ENCODE measurements at places on chromosomes 2 and 18.

DNA sequence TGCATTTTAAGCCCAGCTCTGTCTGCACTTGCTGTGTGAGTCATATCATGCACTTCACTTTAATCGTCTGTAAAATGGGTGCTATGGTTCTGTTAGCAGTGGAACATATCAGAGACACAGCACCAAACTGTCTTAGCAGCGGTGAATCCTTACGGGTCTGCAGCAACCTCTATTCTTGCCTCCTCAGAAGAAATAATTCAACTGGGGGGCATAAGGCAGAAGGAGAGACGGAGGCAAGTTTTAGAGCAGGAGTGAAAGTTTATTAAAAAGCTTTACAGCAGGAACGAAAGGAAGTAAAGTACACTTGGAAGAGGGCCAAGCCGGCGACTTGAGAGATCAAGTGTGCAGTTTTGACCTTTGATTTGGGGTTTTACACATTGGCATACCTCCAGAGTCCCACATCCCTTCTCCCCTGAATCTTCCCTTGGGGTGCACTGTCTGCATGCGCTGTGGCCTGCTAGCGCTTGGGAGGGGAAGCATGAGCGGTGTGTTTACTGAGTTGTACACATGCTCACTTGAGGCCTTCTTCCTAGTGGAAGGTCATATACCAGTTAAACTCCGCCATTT lies 109.8 kb downstream of the DDX1 start:
- H3K27me3 ChIP-seq: peaks cover 9% of the 10 kb centered on the region
- DNase-seq: no peak
- H3K36me3 ChIP-seq: no peaks in the 10 kb centered on the region
- no peak overlapping the region for H3K27ac ChIP-seq
- no peaks in the 10 kb centered on the region for H3K4me1 ChIP-seq

DNA sequence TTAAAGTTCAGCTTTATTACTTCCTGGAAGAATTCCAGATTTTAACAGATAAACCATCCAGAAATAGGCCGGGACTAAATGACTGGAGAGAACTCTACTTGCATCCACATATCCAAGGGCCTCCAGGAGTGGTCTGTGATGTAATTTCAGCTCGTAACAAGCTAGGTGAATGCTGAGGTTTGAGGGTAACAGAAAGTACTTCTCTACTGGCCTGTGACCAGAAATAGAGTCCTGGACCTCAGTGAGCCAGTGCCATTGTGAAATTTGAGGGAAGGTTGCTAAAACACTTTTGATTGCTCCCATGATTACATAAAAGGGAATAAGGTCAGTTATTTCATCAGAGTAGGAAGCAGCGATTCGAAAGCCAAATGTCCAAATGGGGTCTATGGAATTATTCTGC lies 158.1 kb downstream of the DOCK10 start:
- H3K36me3 ChIP-seq: peaks cover 55% of the 10 kb centered on the region
- H3K27ac ChIP-seq: peak overlapping the region; percentile 65
- H3K4me3 ChIP-seq: no peak overlapping the region
- no peak for DNase-seq
- no peaks in the 10 kb centered on the region for H3K27me3 ChIP-seq

DNA sequence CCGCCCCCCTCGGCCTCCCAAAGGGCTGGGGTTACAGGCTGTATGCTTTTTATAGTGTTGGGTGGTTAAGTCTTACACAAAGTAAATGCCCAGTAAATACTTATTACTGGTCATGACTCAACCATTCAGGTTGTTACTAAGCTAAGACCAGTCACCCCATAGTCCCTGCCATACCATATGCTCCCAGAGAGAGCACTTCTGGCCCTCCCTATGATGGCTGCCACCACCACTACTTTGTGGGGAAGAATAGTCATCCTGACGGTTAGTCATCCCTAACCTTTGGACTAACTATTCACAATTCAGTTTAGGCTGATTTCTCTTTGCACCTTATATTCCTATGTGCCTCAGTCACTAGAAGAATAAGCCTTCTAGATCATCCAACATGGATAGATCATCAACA lies 42.0 kb upstream of the MSH2 start:
- H3K4me3 ChIP-seq: no peak overlapping the region
- peaks cover 2% of the 10 kb centered on the region for H3K36me3 ChIP-seq
- H3K27me3 ChIP-seq: peaks cover 10% of the 10 kb centered on the region
- H3K4me1 ChIP-seq: no peaks in the 10 kb centered on the region

GRCh38 chr2:191153716-191154115 lies 2.9 kb upstream of the STAT4 start:
- H3K4me3 ChIP-seq: no peak overlapping the region
- no peaks in the 10 kb centered on the region for H3K27me3 ChIP-seq
- no peak for DNase-seq

DNA sequence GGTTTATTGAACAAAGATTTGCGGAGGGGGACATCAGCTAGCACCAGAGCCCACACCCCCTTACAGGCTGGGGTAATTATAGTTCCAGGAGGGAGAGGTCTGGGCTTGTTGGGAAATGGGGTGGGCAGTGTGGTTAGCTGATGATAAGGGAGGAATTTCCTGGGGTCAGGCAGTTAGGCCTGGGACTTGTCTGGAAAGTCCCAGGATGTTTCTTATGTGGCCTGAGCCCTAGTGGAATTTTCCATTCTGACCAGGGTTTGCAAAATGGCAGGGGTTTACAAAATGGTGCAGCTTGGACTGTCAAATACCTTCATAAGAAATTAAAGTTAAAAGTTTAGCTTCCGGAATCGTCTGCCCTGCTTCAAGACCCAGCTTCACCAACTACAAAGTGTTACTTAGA lies 199.1 kb downstream of the FBXO15 start:
- H3K27me3 ChIP-seq: peaks cover 9% of the 10 kb centered on the region
- DNase-seq: no peak
- no peaks in the 10 kb centered on the region for H3K4me1 ChIP-seq
- no peak overlapping the region for H3K27ac ChIP-seq
- peaks cover 2% of the 10 kb centered on the region for H3K36me3 ChIP-seq

DNA sequence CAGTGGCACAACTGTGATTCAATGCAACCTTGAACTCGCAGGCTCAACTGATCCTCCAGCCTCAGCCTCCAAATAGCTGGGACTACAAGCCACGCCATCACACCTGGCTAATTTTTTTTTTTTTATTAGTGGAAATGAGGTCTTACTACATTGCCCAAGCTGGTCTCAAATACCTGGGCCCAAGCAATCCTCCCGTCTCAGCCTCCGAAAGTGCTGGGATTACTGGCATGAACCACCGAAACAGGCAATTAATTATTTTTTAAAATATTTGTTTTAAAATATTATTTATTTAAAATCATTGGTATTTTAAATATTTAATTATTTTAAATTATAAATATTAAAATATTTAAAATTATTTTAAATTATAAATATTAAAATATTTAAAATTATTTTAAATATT lies 24.5 kb downstream of the SRBD1 start:
- no peak overlapping the region for H3K27ac ChIP-seq
- peaks cover 11% of the 10 kb centered on the region for H3K36me3 ChIP-seq
- no peak for DNase-seq
- no peak overlapping the region for H3K4me3 ChIP-seq

DNA sequence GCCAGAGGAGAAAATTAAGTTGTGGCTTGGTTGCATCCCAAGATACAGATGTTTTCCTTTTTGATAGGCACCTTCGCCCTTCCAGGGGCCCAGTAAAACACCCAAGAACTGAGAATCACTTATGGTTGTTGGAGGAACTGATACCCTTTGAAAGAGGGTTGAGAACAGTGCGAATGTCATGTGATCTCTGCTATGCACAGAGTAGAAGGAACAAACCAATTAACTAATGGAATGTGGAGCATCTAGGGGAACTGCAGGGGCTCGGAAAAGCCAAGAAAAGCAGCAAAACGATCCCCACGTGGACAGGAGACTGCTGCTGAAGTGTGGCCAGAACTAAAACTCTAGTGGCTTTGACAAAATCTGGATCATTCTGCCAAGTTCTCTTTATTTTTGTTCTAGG lies 58.8 kb downstream of the APOB start:
- no peaks in the 10 kb centered on the region for H3K4me1 ChIP-seq
- peaks cover 32% of the 10 kb centered on the region for H3K27me3 ChIP-seq
- H3K4me3 ChIP-seq: no peak overlapping the region
- no peak for DNase-seq

GRCh38 chr2:185142677-185143076 lies 544.3 kb downstream of the ZNF804A start:
- no peaks in the 10 kb centered on the region for H3K4me1 ChIP-seq
- peaks cover 2% of the 10 kb centered on the region for H3K36me3 ChIP-seq
- no peak overlapping the region for H3K4me3 ChIP-seq
- H3K27me3 ChIP-seq: no peaks in the 10 kb centered on the region
- H3K27ac ChIP-seq: no peak overlapping the region

- H3K27ac ChIP-seq: no peak overlapping the region
- no peaks in the 10 kb centered on the region for H3K36me3 ChIP-seq
- no peak for DNase-seq
Measured at GRCh38 chr2:135011633-135012032, 35.6 kb downstream of the MAP3K19 start.

DNA sequence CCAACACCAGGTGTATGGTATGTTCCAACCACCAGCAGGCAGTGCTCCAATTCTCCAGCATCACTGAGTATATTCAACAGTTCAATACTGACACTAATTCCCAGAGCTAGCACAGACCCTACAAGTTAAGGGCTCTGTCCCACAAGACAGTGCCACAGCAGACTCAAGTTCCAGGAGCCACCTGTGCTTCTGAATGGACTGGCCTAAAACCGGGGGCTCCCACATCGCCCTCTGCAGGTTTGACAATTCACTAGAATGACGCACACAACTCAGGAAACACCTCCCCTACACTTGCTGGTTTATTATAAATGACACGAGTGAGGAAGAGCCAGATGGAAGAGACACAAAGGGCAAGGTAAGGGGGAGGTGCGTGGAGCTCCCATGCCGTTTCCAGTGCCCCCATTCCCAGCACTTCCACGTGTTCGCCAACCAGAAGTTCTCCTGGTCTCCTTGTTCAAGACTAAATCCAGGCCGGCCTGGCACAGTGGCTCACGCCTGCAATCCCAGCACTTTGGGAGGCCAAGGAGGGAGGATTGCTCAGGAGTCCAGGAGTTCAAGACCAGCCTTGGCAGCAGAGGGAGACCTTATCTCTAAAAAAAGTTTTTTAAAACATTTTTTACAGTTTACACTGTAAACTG lies 12.2 kb upstream of the ATP6V1B1 start:
- no peaks in the 10 kb centered on the region for H3K4me1 ChIP-seq
- H3K4me3 ChIP-seq: no peak overlapping the region
- DNase-seq: no peak
- peaks cover 2% of the 10 kb centered on the region for H3K36me3 ChIP-seq
- no peak overlapping the region for H3K27ac ChIP-seq

- peaks cover 26% of the 10 kb centered on the region for H3K4me1 ChIP-seq
- H3K27me3 ChIP-seq: no peaks in the 10 kb centered on the region
- H3K36me3 ChIP-seq: no peaks in the 10 kb centered on the region
- no peak overlapping the region for H3K4me3 ChIP-seq
- peak overlapping the region; percentile 22 for H3K27ac ChIP-seq
Measured at GRCh38 chr18:23267447-23267776, 132.1 kb downstream of the CABLES1 start.

DNA sequence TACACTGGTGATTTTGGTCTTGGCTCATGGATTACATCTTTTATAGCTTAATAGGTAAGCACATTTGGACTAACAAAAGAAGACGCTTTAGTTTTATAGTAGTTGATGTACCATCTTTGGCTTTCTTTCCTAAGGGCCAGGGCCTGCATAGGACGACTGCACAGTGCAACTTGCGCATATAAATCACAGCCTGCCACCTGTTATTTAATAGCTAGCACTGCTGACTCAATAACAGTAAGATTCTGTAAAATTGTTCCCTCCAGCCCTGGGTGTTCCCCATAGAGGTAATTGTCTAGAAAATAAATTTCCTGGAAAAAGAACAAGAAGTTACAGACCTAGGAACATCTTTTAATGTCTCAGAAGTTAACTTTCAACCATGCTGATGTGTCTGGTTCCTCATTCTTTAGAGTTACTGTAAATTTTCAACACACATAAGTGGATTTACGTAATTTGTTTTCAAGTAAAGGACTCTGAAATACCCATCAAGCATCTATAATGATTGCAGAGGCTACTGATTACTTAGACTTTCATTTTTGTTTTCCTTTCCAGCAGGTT lies 594.2 kb upstream of the NXPH2 start:
- no peak overlapping the region for H3K4me3 ChIP-seq
- DNase-seq: no peak
- H3K27me3 ChIP-seq: no peaks in the 10 kb centered on the region
- no peaks in the 10 kb centered on the region for H3K36me3 ChIP-seq

- no peak for DNase-seq
- H3K27ac ChIP-seq: no peak overlapping the region
- peaks cover 17% of the 10 kb centered on the region for H3K27me3 ChIP-seq
- H3K4me1 ChIP-seq: no peaks in the 10 kb centered on the region
- H3K4me3 ChIP-seq: no peak overlapping the region
Measured at GRCh38 chr18:35508030-35508429, 10.3 kb upstream of the INO80C start.

- peaks cover 9% of the 10 kb centered on the region for H3K27me3 ChIP-seq
- no peaks in the 10 kb centered on the region for H3K4me1 ChIP-seq
- no peaks in the 10 kb centered on the region for H3K36me3 ChIP-seq
- no peak for DNase-seq
- H3K4me3 ChIP-seq: no peak overlapping the region
Measured at GRCh38 chr2:149223472-149224095, 106.8 kb upstream of the LYPD6 start.

DNA sequence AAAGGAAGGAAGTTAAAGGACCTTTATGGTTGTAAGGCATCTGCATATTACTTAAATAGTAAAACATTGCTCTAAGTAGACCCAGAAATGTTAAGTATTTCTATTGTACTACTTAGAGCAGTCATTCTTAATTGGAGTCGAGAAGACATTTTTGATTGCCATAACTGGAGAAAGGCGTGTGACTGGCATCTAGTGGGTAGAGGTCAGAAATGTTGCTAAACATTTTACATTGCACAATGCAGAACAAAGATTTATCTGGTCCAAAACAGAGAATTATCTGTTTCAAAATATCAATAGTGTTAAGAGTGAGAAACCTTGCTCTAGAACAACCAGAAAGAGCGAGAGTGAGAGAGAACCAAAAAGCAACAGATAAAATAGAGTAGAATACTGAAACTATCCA lies 23.3 kb upstream of the ROCK1 start:
- no peak overlapping the region for H3K4me3 ChIP-seq
- peaks cover 6% of the 10 kb centered on the region for H3K4me1 ChIP-seq
- no peaks in the 10 kb centered on the region for H3K36me3 ChIP-seq
- no peaks in the 10 kb centered on the region for H3K27me3 ChIP-seq
- H3K27ac ChIP-seq: no peak overlapping the region

Measured in central memory CD8-positive, alpha-beta T cell (primary cell).